Lower lobe of right lung (tissue), 2 donors: ENCODE measurements at places on chromosomes 6 and 20. TPM values are rescaled to one million over a fixed set of nuclear protein-coding genes. Genes with fewer than 3 reads are reported as not detected.

The SYTL3 gene
- total RNA-seq = 13.9 TPM

The LAMP5 gene
- total RNA-seq = 0.41 TPM

The PRL gene
- not detected for total RNA-seq

The PHF10 gene
- 45.7 TPM for total RNA-seq

The RAET1G gene
- 0.83 TPM for total RNA-seq

DNA sequence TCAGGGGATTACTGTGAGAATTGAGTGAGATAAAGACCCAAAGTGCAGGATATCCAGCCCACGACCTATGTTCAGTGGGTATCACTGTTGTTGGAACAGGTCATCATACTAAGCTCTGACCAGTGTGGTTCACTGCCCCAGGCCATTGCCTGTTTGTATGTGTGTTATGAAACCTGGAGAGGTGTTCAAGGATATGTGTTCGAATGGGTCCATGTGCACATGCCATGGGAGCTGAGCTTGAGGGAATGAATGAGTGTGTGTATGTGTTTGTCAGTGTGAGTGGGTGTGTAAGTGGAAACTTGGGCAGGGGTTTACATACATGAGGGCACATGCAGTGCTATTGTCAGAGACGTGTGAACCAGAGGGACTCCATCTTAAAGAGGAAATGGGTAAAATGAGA lies 17.7 kb upstream of the AHCY start:
- no peak for DNase-seq

DNA sequence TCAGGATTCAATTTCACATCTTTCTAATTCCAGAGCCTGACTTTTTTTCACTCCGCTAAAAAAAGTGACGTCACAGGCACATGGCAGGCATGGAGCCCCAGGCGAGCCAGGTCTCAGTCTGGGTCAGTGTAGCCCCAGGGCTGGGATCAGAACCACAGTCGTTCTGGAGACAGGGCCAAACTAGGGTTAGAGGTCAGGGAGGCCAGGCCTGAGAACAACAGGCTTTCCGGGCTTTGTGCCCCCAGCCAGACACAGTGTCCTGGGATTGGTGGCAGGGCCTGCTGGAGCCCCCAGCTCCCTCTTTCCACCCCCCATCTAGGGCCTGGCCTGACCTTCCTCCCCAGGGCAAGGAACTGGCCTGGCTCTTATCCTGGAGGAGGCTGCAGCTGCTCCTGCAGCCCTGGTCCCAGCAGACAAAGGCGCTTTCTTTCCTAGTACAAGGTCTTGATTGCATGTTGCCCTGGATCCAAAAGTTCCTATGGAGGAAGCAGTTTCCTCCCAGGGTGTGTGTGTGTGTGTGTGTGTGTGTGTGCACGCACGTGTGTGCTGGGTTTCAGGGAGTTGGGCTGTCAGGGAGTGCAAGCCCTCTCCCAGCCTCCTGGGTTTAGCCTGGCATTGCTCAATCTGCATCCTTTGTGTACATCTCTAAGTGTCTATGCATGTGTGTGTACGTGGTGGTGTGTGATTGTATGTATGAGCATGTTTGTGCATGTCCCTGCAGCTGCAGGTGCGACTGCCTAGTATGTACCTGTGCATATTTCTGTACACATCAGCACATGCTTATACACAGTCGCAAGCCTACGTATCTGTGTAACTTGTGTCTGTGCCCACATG lies 26.5 kb upstream of the EMILIN3 start:
- peak; percentile 34 for DNase-seq

DNA sequence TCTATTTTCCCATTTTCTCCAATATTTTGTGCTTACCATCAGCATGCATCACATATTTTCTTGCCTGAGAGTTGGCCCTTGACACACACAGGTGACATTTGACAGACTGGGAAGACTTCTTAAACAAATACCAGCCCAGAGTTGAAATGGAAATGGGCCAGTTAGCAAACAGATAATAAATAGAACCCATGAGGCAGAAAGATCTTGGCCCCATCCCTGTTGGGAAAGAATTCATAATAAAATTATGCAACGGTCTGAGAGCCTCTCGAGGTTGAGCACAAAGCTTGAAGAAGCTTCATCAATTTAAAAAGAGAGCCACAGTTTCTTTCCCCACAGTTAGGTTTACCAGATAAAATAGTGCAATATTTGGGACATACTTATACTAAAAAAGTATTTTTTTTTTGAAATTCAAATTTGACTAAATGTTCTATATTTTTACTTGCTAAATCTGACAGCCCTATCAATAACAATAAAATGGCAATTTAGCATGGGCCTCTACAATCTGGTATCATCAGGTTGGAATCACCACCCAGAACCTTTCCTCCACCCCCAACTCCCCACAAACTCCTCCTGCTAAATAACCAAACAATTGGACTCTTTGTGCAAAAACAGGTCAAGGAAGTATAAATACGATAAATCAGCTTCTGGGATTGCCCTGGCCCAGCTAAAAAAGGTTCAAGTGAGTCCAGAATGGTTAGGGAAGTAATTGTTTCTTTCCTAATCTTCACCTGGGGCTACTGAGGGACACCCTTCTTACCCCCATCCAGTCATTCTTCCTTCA lies 129.8 kb downstream of the CD164 start:
- DNase-seq = no peak

- no peak for DNase-seq
Observed at GRCh38 chr6:19465760-19466159, 371.4 kb upstream of the ID4 start.

- no peak for DNase-seq
Observed at GRCh38 chr6:160992061-160992979, 751 bp downstream of the MAP3K4 start.

DNA sequence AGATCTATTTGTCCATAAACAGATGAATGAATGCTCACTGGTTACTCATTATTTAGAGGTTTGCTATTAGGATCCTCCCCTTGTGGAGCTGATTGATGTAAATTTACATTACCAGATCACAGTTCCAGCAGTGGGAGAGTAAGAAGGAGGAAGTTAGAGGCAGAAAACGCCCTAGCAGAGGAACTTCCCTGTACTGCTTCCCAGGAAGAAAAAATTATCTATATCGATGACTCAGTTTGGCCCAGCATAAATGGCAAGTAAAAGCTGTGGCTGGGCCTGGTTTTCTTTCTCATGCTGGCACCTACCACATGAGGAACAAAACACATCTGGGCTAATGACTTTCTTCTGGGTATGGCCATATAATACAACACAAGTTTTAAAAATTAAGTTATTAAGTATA lies 35.7 kb downstream of the DNAAF9 start:
- no peak for DNase-seq

DNA sequence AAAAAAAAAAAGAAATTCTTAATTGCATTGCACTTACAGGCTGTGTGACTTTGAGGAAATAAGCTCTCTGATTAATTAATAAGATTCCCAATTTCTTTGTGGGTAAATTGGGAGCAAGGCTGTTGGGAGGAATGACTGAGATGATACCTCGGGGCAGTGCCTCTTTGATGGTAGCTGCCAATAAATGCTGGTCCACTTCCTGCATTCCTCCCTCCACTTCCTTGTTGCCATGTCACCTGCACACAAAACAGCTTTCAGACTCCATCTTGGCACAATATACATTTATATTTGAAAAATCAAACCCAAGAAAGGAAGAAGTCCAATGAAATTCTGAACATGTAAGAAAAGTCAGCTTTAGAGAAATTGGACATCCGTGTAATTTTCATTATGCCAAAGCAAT lies 45.1 kb downstream of the MTHFD1L start:
- DNase-seq = no peak

DNA sequence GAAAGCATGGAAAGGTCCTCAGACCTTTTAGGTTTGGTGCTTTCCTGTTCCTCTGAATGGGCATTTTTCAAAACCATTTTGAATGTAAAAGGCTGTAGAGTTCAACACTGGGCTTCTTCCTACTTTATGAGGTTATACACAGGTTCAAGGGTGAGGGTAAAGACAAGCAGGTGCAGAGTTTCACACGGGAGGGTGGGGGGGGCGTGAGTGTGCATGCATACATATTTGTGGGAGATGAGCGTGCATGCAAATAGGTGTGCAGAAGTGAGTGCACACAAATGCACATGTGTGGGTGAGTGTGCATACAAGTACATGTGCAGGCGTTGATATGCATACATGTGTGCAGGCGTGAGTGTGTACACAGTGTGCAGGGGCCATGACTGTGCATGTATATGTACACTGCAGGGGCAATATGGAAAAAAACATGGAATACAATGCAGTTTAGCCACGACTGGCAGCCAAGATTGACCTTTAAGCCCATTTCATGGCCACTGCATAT lies 183.1 kb downstream of the GMPR start:
- DNase-seq = no peak

DNA sequence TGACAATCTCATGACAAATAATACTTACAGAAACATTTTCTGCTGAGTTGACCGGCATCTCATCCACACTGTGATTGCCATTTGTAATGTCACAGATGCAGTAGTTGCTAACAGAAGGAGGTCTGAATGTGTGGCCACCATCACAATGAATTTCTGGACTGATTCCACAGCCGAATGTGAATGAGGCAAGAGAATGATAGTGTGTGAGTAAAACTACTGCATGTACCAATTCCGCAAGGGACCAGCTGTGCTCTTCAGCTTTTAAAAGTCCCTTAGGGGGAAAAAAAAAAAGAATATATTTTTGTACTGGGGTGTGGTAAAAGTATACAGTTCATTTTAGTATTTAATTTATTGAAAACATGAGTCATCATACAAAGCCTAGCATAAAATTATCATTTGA lies 96.2 kb downstream of the SESN1 start:
- no peak for DNase-seq

DNA sequence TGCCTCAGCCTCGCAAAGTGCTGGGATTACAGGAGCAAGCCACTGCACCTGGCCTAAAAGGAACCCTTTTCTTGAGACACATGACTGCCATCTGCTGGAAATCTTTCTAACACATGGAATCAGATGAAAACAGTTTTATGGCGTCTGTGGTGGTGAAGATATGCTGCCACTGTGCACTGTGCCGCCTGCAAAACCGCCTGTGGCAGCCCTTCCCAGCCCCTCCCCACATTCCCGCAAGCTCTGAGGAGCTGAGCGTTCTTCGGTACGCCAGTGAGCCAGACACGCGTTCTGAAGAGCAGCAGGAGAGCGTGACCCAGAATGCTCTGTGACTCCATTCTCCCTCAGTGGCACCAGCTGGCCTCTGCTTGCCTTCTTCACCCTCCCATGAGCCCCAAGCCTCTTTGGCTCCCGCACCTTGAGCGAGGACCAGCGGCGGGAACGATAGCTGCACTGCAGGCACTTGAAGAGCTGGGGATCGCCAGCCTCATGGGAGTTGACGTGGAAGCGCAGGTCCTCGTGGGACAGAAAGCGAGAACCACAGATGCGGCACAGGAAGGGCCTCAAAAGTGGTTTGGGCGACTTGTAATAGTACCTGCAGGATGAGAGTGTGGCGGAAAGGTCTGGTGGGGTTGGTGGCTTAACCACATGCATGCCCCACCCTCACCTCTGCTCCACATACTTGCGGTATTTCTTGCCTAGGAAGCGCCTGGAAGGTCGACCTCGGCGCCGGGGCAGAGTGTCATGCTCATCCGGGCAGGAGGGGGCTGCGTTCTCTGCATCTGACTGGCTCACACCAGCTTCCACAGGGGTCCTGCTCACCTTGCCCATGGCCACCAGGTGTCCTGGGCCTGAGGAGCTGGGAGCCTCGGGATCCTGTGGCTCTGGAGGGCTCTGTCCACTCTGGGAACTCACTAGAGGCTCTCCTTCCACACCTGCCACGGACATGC lies 8.7 kb downstream of the ZNF335 start:
- peak; percentile 41 for DNase-seq

DNA sequence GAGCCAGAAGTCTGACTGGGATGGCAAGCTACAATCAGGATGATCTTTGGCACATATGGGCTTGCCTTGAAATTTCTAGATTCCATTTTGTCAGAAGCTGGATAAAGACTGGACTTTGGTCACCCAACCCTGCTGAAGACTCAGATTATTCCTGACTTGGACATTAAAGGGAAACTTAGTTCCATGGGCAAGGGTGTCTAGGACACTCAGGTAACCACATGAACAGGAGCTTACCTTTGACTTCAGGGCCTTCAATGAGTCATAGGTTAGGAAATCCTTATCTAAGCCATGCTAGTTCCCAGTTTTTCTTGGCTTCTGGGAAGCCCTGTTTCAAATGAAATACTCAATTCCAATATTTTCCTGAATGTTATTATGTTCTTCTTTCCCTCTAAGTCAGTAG lies 28.5 kb upstream of the IFNGR1 start:
- DNase-seq = no peak

GRCh38 chr20:63381781-63382431 lies 20.8 kb upstream of the CHRNA4 start:
- no peak for DNase-seq

DNA sequence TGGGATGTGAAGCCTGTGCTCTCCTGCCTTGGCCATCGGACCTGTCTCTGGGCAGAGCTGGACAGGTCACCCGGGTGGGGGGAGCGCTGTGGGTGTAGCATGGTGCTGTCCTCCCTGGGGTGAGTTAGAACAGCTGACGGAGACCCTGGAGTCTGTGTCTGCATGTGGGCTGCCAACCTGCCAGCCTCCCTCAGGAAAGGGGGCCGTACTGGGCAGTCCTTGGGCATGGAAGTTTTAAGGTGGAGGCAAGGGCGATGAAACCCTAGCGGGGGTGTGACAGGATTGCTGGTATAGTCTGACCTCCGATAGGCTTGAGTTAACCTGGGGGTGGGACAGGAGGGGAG lies 2.4 kb downstream of the SOX18 start:
- no peak for DNase-seq

DNA sequence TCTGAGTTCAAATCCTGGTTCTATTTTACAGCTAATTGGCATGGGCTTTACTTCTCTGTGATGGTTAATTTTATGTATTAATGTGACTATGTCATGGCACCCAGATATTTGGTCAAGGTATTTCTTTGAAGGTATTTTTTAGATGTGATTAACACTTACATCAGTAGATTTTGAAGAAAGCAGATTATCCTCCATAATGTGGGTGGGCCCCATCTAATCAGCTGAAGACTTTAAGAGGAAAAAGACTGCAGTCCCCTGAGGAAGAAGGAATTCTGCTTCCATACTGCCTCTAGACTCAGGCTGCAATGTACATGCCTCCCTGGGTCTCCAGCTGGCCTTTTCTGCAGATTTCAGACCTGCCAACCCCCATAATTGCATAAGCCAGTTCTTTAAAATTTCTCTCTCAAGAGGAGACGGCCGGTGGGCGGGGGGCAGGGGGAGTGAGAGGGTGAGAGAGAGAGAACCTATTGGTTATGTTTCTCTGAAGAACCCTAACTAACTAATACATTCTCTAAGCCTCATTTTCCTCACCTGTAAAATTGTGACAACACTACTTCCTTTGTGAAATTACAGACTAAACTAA lies 338.2 kb upstream of the PRDM1 start:
- no peak for DNase-seq

GRCh38 chr6:159303159-159303558 lies 134.0 kb downstream of the FNDC1 start:
- no peak for DNase-seq
